ENCODE measurements at places on chromosomes 6 and 20.

GRCh38 chr6:38775870-38776269 is 60.8 kb downstream of the DNAH8 start:
- no peak for DNase-seq

DNA sequence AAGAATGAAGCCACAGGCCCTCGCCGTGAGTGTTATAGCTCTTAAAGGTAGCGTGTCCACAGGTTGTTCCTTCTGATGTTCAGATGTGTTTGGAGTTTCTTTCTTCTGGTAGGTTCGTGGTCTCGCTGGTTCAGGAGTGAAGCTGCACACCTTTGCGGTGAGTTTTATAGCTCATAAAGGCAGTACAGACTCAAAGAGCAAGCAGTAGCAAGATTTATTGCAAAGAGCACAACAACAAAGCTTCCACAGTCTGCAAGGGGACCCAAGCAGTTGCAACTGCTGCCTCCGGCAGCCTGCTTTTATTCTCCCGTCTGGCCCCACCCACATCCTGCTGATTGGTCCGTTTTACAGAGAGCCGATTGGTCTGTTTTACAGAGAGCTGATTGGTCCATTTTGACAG is 5.2 kb downstream of the HIVEP1 start:
- DNase-seq = no peak

DNA sequence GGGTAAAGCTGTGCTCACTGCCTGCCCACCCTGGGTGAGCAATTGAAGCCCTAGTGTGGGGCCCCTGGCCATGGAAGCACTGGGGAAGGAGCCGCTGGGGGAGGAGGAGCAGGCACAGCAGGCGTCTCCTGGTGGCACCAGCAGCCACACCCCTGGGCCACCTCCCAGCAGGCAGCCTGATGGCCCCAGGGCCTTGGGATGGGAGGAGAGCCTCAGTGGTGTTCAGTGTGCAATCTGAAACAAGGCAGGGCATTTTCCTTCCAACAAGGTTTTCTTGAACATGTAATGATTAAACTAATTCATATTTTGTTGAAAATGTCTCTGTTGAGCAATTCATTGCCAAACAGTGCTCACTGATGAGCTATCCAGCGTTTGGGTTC is 151.0 kb downstream of the ZDHHC14 start:
- no peak for DNase-seq

DNA sequence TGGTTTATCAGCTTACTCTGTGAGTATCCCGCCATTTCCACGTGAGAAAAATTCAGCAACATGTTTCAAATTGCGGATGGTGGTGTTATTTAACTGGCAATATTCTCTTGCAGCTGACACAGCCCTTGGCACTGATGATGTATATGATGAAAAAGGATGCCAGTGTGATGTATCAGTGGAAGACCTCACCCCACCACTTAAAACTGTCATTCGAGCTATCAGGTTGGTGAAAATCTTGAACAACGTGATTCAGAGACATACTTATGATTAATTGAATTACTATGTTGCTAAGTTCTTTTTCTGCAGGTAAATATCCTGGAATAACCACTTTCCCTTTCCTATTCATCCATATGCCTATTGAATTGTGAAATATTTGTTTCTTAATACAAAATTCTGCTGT is 55.7 kb downstream of the KHDC1L start:
- no peak for DNase-seq

DNA sequence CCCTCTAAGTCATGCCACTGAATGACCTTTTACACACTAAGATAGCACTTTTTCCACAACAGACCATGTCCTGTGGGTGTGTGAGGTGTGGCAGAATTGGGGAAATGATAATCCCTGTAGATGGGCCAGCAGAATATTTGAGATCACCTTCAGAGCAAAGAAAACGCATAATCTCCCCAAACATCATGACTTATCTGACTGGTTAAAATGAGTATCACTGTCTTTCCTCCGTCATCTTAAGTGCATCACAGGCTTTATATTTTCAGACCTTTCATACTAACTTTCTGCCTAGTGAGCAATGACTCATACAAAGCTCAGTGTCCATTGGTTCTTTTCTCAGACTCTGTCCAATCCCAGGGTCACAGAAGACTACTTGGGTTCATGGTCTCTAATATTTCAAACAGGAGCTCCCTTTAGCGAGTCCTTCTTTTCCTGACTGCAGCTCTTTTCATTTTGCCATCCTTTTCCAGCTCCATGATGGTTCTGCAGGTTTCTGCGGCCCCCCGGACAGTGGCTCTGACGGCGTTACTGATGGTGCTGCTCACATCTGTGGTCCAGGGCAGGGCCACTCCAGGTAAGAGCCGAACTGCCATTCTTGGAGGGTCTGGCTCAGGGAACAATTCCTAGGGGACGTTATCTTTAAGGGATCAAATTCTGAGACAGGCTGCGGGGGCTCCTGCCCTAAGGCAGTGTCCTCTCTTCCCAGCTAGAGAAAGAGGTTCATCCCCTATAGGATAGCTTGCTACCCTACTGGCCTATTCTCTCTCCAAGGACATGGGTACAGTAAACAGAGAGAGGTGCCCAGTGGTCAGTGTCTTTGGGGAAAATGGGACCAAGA is at the start of gene HLA-DPB1:
TSS of gene HLA-DPB1 (plus strand) at position 423 of the 838 bp plus-strand sequence. CDS start at position 475, 52 bp downstream.
- peak; percentile 67 for DNase-seq

DNA sequence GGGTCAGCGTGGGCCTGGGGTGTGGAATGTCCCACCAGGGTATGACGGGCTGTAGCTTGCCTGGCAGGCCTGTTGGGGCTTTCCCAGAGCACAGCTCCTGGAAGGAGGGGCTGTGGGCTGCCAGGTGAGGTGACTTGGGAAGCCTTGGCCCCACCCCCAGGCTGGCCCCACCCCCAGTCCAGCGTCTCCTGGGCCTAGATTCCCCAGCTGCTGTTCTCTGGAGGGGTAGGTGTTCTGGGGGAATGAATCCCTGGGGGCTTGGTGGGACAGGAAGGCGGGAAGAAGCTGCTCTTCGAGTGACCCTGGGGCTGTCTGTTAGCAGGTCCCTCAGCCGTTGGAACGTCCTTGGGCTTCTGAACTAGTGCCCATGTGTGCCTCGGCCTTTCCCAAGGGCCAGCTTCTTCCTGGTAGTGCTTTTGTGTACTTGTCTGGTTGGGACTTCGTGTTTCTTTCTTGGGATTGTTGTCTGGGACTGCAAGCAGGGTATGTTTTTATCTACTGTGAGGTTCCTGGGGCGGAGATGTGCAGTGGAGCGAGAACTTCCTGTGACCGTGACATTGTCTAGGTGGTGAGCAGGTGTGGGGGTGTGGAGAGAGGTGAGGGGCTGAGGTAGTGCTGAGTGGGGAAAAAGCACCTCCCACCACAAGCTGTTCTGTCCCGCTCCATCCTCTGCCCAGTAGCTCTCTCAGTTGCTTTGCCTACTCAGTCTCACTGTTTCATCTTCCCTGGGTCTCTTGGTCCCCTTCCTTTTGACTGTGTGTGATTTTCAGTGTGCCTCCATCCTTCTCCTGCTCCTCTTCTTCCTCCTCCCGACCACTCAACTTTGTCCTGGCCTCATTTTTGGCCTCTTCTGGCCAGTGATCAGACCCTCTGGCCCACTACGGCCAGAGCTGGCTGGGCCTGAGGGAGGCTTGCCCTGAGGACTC is 1.3 kb upstream of the DDR1 start:
- no peak for DNase-seq

DNA sequence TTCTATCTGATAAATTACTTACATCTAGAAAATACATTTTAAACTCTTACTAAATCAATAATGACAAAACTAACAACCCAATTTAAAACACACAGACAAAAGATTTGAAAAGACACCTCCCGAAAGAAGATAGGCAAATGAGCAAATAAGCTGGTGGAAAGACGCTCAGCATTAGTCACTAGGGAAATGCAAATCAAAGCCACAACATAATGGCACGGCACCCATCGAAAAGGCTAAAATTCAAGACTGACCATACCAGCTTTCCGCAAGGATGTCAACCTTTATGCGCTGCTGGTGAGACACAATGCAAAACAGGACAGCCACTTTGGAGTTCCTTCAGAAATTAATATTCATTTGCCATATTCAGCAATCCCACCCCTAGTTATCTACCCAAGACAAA is 25.9 kb downstream of the TAF4 start:
- DNase-seq = no peak

GRCh38 chr6:84033523-84034451 is at the start of gene MRAP2:
Gene MRAP2 (plus strand): TSS chr6:84033772. CDS start chr6:84055319, 21,547 bp downstream.
- DNase-seq = no peak

GRCh38 chr6:169982461-169983386 is 231.3 kb downstream of the ERMARD start:
- no peak for DNase-seq

DNA sequence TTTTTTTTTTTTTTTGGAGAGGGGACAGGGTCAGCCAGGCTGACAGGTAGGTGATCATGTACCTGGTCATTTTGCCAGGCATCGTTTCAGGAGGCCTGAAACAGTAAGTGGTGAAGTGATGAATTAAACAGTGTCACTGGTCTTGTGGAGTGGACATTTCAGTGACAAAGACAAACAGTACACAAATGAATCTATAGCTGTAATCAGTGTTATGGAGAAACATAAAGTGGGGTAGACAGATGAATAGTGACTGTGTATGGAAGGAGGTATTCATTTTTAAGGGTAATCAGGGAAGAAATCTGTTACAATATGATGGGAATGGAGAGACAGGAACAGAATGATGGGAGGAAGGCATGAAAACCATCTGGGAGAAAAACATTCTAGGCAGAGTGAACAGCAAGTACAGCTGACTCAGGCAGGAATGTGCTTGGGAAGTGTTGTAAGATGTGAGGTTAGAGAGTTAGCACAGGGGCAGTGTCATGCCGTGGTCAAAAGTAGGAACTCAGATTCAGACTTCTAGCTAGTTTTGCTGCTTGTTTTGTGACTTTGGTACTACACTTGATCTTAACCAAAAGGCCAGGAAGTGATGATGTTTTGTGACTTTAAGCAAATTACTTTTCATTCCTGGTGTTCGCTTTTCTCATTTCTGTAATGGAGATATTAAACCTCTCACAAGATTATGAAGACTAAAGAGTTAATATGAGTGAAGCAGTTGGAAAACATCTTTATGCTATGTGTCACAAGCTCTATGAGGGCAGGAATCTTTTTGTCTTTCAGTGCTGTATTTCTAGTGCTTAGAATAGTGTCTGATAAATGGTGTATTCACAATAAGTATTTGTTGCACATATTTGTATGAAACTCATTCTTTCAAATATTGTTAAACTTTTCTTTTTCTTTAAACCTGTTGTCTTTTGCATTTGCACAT is 43.4 kb downstream of the QKI start:
- peak; percentile 27 for DNase-seq

- no peak for DNase-seq
Measured at GRCh38 chr6:111975466-111975865, 78.4 kb upstream of the CCN6 start.

GRCh38 chr20:43915211-43916072 is 790 bp downstream of the TOX2 start:
- no peak for DNase-seq

DNA sequence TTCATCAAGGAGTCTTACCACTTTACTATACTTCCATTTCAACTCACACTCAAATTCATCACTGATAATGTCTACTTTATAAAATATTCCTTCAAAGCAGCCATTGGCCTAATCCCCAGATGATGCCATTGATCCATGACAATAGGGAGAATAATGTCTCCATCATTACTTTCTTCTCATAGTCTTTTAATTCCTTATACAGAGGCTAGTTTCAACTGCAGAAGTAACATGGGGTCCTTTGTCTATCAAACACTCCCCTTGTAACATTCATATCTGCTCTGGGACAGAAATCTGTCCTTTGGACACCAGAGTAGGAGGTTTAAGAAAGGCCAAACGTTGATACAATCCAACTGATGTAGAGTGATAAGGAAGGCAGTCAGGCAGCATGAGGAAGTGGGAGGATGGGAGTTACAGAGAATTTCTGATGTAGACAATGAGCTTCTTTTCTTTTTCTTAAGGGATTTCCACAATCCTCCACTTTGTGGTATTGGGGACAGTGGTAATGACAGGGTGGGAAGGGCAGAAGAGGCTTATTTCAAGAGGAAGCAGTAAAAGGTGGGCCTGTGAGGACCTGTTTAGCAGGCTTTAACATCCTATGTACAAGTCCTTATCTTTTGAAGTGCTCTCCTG is 18.9 kb upstream of the HLA-DOA start:
- no peak for DNase-seq

GRCh38 chr6:82363428-82364086 is at the start of gene TPBG:
Gene TPBG (plus strand): TSS chr6:82363817. CDS start chr6:82364962, 1,145 bp downstream.
- peak; percentile 31 for DNase-seq

- no peak for DNase-seq
Measured at GRCh38 chr20:2984956-2985661, 58.3 kb upstream of the GNRH2 start.

DNA sequence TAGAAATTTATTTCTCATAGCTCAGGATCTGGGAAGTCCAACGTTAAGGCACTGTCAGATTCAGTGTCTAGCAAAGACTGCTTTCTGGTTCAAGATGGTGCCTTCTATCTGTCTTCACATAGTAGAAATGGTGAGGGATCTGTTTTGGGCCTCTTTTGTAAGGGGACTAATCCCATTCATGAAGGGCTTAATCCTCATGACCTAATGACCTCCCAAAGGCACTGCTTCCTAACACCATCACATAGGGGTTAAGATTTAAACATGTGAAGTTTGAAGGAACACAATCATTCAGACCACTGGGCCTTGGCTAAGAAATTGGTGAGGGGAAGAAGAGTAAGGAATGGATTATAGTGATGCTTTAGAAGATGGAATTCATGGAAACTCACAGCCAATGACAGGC is 237.6 kb downstream of the PACRG start:
- no peak for DNase-seq

GRCh38 chr20:44018259-44018941 is 103.7 kb downstream of the TOX2 start:
- DNase-seq = no peak

DNA sequence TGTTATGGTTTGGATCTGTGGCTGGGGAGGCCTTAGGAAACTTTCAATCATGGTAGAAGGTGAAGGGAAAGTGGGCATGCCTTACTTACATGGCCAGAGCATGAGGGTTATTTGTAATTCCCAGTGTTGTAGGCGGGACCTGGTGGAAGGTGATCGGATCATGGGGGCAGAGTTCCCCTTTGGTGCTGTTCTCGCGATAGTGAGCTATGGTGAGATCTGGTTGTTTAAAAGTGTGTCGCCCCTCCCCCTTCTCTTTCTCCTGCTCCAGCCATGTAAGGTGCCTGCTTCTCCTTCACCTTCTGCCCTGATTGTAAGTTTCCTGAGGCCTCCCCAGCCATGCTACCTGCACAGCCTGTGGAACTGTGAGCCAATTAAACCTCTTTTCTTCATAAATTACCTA is 145.8 kb downstream of the TFAP2C start:
- no peak for DNase-seq

GRCh38 chr20:48747840-48748414 is 79.9 kb downstream of the PREX1 start:
- no peak for DNase-seq

DNA sequence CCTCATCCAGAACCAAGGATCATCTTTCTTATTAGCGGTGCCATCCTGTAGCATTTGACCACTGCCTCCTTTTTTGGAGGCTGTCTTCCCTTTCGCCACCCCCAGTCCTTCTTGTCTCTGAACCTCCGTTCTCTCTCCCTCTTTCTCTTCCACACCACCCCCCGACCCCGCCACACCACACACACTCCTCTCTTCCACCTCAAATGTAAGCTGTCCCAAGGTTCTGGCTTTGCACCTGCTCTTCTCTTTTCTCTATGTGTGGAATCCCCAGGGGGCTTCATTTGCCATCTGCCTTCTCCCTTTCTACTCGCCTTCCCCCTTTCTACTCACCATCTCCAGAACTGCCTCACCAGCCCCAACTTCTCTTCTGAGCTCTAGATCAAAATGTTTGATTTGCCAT is 111.3 kb upstream of the CDYL start:
- no peak for DNase-seq
